ENCODE measurements at places on chromosomes 4 and X.
A peak's percentile ranks its signal among the peaks of the same experiment; 100 is the strongest.

GRCh38 chr4:168610911-168611530 lies 114.2 kb downstream of the PALLD start:
- DNase-seq = no peak

- DNase-seq = no peak
Observed at GRCh38 chrX:150842198-150842685, 56.2 kb downstream of the CD99L2 start.

GRCh38 chr4:87949961-87950360 lies 25.6 kb upstream of the SPP1 start:
- DNase-seq = peak; percentile 46

GRCh38 chr4:185838104-185838452 lies 26.1 kb upstream of the SORBS2 start:
- DNase-seq = no peak

- DNase-seq = peak; percentile 48
Observed at GRCh38 chr4:177367336-177367735, 57.7 kb downstream of the NEIL3 start.

- peak; percentile 44 for DNase-seq
Observed at GRCh38 chr4:39043861-39044363, 11.7 kb upstream of the TMEM156 start.

DNA sequence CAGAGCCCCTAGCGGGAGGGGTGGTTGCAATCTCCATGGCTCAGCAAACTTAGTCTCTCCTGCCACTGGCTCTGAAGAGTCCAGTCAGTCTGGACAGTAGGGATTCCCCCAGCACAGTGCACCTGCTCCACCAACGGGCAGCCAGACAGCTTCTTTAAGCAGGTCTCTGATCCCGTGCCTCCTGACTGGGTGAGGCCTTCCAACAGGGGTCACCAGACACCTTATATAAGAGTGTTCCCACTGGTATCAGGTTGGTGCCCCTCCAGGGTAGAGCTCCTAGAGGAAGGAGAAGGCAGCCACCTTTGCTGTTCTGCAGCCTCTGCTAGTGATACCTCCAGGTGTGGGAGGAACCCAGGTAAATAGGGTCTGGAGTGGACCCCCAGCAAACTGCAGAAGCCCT lies 1393.4 kb downstream of the STIM2 start:
- no peak for DNase-seq

- no peak for DNase-seq
Observed at GRCh38 chr4:37001688-37002436, 242.7 kb upstream of the NWD2 start.

GRCh38 chr4:153426207-153426885 lies 39.8 kb upstream of the TMEM131L start:
- no peak for DNase-seq

GRCh38 chr4:25844961-25845712 lies 17.7 kb downstream of the SEL1L3 start:
- DNase-seq = no peak

GRCh38 chr4:122602277-122603142 lies 18.4 kb downstream of the IL21 start:
- peak; percentile 55 for DNase-seq

- no peak for DNase-seq
Observed at GRCh38 chrX:65933085-65933589, 106.7 kb downstream of the VSIG4 start.

DNA sequence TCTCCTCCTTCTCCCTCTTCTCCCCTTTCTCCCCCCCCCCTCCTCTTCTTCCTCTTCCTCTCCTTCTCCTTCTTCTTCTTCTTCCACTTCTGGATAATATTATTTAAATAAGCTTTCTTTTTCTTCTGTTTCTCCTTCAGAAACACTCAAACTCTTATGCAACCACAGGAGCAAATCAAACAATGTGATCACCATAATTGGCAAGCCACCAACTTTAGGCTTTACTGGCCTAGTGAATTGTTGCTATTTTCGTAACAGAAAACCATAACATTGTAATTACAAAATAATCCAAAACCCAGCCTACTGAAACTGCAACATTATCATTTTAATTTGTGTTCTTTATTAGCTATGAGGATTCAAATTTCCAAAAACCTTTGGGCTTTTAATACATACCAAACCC lies 14.3 kb downstream of the DCAF8L1 start:
- no peak for DNase-seq

GRCh38 chrX:25034889-25035288 lies 19.1 kb upstream of the ARX start:
- no peak for DNase-seq

DNA sequence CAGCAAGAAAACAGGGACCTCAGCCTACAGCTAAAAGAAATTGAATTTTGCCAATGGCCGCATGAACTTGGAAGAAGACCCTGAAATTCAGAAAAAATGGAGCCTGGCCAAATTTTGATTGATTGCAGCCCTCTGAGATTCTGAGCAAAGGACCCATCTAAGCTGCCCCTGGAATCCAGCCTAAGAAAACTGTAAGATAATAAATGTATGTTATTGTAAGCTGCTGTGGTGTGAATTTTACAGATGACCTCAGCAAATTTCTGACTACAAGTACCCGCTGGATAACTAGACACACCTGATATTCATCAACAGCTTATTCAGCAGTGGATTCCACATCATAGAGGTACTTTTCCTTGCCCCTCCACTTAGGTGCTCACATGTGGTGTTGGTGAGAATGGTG lies 119.5 kb upstream of the EPHA5 start:
- no peak for DNase-seq

DNA sequence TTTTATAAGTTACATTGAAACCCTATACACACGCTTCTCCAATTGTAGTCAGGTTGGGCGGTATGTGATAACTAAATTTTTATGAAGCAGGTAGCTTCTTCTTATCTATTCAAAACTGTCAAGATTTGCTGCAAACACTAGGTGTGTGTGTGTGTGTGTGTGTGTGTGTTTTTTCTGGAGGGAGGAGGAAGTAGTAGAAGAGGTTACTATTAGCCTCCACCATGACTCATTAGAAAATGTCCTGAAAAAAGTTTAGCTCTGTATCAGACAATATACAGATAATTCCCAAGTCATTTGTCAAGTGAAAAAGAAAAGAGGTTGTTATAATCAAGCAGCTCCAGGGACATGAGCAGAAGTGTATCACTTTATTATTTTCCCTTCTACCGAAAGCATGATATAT lies 33.9 kb downstream of the PCDH7 start:
- no peak for DNase-seq

DNA sequence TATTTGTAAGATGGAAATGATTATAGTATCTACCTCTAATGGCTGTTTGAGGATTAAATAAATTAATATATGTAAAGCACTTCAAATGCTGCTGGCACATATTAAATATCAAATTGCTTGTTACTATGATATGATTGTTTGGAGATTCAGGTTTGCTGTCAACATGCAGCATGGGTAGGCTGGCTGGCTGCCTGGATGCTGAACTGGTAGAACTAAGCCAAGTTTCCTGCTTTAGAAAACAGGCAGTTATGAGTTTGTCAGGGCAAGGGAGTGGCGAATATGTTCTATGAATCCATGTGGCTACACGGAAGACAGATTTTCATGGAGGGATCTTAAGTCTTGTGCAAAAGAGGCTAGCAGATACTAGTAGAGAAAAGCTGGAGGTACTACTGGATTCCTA lies 239.6 kb downstream of the GBA3 start:
- no peak for DNase-seq

GRCh38 chr4:145101091-145101490 lies 3.0 kb downstream of the ABCE1 start:
- DNase-seq = no peak

DNA sequence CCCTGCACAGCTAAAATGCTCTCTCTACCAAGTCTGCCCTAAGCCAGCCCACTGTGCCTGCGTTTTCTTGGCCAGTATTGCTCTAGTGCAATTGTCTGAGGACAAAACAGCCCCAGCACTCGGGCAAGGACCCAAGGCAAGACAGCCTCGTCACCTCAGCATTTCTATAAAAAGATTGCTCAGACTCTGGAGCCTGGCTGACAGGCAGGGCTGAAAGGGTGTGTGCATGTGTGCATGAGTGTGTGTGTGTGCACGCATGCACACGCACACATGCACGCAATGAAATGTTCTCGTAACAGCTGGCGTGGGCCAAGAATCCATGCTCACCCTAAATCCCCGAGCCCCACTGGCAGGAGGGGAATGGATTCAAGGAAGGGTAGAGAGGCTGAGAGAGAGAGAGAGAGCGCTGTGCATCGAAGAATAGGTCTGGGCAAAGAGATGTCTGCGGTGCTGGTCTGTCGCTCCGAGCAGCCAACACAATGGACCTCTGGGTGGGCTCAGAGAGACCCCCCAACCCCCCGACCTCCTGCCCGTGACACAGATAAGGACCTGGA lies 579.2 kb downstream of the BCOR start:
- no peak for DNase-seq

DNA sequence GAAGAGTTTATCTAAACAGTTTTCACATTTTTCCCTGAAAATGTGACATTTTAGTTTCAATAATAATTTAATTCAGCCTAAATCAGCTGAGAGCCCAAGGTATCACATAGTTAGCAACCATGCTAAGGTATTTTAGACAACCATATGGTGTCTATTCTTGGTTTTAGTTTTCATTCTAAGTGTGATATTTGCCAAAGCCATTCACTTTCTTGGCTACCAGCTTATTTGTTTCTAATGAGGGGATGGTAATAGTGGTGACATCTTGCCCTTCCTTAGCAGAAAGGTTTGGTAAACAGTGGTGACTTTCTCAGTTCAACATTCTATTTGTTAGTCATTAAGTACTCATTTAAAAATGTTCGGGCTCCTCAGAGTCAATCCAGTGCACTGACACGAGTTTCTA lies 854.9 kb upstream of the HTR2C start:
- no peak for DNase-seq

DNA sequence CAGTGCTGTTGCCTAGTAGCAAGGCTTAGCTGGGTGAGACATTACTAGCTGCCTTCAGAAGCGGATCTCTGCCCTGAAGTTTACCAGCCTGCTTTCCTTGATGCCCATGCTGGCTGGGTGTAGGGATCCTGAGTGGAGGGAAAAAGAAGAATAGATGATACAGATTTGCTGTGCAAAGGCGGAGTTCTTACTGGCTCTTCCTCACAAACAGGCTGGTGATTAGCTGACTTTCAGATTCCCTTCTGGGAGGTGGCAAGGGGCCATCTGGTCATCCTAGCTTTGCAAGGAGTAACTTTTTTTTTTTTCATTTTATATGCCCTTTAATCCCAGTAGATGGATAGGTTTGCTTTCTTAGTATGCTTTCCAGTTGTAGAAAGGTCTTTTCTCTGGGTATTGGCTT lies 44.8 kb downstream of the SMARCA5 start:
- DNase-seq = no peak

DNA sequence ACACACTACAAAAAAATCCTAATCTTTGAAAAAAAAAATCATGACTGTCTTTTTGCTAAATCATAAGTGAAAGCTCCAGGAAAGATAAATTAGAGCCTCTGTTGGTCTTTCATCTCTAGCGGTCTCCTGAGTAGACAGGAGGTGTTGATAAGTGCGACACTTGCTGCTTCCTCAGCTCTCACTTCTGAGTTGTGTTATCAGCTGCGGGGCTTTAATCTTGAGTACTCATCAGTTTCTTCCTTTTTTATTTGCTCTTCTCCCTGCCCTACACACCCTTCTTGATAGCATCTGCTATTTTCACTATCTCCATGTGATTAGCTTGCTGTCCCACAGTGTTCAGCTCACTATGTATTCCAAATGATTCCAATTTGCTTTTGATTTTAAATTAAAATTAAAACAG lies 1449.2 kb downstream of the C4orf33 start:
- no peak for DNase-seq

GRCh38 chr4:30269850-30270249 lies 450.3 kb upstream of the PCDH7 start:
- DNase-seq = no peak

- no peak for DNase-seq
Observed at GRCh38 chr4:17966312-17966711, 55.2 kb downstream of the LCORL start.
